Glutamatergic neuron (in vitro differentiated cells): ENCODE measurements at places on chromosomes 1 and 21. TPM values are rescaled to one million over a fixed set of nuclear protein-coding genes. Genes with fewer than 3 reads are reported as not detected.

- no peak for DNase-seq
Observed at GRCh38 chr21:14403681-14404318, 20.9 kb upstream of the HSPA13 start.

Gene RIPPLY3
- total RNA-seq = not detected

DNA sequence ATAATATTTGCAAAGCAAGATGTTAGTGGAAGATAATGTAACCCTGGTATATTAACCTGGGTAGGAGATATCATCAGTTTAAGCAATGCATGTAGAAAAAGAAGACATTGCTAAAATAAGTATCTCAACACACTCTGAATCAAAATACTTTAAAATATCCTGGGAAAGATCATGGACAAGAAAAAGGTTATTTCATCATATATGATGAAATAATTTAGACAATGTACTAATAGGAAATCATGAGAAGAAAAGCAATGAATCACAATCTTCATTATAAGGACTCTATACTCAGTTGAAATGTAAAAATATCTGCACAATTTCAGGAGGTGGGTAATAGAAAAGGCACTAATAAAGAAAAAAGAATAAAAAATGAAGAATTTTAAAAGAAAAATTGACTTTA is 158.8 kb downstream of the KCNT2 start:
- no peak for DNase-seq

GRCh38 chr1:180946056-180946455 is 33.4 kb downstream of the KIAA1614 start:
- no peak for DNase-seq

Gene DNAJC28
- total RNA-seq = 5.3 TPM

Gene ABCD3
- 26.0 TPM for total RNA-seq

GRCh38 chr1:81209461-81209860 is 591.3 kb upstream of the ADGRL2 start:
- no peak for DNase-seq

Gene VAV3
- total RNA-seq = 25.8 TPM

Gene C1orf56
- total RNA-seq = 1.8 TPM

DNA sequence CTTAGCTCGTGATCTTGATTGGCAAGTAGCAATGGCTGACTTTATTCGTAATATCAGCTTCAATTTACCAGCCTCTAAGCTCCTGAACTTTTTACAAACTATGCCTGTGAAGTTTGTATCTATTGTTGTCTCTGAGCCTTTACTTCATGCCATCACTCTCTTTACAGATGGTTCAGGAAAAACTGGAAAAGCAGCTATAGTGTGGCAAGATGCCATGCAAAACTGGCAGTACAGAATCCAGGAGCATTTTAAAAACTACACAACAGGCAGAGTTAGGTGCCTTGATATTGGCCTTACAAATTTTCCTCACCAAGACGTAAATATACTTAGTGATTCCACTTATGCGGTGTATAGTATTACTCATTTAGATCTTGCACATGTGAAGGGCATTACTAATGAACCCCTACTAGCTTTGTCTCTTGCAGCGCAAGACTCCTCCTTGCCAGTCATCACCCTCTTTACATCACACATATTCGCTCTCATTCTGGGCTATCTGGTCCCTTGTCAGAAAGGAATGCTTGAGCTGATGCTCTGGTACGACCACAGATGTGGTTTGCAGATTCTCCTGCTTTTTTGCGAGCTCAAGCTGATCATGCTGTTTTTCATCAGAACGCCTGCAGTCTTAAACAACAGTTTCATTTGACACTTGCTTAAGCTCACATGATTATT is 36.3 kb downstream of the CLCA1 start:
- DNase-seq = no peak

DNA sequence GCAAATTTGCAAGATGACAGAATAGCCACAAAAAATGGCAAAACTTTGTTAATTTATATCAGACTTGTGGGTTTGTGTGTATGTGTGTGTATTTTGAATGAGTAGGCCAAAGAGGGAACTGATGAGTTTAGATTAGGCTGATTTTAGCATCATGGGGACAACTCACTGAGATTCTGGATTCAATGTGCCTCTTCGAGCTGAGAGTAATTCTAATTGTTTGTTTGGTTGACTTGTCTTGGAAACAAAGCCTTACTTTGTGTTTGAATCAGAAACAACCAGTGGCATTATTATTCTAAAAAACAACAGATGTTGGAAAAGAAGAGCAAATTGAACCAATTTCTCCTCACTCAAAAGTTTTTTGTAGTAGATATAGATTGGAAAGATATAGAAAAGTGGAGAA is 40.5 kb upstream of the C21orf91 start:
- no peak for DNase-seq

Gene KPRP
- not detected for total RNA-seq

- DNase-seq = no peak
Observed at GRCh38 chr1:56331207-56331891, 248.0 kb downstream of the PLPP3 start.

GRCh38 chr1:43564551-43565348 is 34.1 kb downstream of the PTPRF start:
- peak; percentile 78 for DNase-seq

DNA sequence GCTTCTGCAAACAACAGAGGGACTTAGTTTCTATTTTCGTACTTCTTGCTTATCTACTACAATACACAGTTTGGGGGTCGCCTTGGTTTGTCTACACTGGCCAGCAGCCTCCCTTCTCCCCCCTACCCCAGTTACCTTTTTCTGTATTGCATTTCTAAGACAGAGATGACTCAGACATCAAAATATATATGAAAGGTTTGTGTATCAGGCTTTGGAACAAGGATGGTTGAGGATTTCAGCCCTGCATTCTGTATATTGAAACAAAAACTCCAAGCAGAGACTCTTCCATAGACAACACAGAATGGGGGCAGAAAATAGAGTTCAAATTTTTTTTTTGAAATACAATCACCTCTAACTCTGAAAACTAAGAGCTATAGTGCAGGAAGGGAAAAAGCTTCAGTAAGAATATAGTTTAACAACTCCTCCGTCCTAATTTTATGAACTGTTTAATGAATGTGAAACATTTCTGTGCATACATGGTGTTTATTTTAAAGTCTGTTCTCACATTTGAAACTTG is 1.9 kb downstream of the SAMD13 start:
- no peak for DNase-seq

DNA sequence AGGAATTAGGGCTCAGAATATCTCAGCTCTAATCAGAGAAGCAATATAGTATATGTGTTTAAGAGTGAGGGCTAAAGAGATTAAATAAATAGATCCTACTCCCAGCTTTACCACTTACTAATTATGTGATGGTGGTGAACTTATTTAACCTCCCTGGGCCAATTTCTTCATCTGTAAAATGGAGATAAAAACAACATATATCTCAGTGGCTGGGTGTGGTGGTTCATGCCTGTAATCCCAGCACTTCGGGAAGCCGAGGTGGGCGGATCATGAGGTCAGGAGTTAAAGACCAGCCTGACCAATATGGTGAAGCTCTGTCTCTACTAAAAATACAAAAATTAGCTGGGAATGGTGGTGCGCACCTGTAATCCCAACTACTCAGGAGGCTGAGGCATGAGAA is 135.2 kb downstream of the SLC44A5 start:
- no peak for DNase-seq

- DNase-seq = no peak
Observed at GRCh38 chr1:220221670-220222069, 50.6 kb downstream of the RAB3GAP2 start.

Gene GBP1
- not detected for total RNA-seq

Gene DCST2
- 0.64 TPM for total RNA-seq

Gene TSTD1
- total RNA-seq = 24.2 TPM

Gene PADI1
- total RNA-seq = not detected

DNA sequence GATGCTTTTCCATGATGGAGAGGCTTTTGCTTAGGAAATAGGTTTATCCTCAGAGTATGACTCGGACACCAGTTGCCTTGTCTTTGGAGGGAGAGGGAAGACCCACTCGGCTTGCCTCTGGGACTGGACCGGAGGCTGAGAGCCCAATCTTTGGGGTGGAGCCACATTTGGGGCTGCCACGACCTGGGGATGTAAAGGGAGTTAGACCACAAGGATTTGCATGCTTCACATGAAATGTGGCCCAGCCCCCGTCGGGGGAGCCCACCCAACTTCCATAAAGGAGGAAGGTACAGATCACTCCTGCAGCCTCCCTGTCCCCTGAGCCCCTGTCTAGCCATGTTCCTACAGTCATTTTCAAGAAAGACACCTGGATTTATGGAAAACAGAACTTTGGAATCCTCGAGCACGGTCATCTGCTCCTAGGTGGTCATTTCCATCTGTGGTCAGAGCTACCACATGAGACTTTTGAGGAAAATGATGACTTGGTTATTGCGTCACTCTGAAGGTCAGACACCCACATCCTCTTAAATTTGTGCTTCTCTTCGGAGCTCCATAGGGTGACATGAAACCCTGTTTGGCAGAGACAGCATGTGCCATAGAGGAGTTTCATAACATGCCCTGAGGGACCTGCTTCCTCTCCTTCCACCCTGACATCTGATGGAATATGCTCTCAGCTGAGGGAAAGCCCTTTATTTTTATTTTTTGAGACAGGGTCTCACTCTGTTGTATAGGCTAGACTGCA is 99.4 kb upstream of the SLC45A1 start:
- no peak for DNase-seq

Gene KCNE1
- 1.6 TPM for total RNA-seq

DNA sequence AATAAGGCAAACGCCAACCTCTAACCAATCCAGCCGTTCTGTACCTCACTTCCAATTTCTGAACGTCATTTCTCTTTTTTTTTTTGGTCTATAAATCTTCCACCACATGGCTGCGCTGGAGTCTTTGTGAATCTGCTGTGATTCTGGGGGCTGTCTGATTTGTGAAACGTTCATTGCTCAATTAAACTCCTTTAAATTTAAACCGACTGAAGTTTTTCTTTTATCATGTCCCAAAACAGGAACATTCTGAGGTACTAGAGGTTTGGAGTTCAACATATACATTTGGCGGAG is 65.5 kb upstream of the BACH1 start:
- DNase-seq = no peak

GRCh38 chr1:157523774-157524493 is 28.4 kb downstream of the FCRL5 start:
- no peak for DNase-seq

DNA sequence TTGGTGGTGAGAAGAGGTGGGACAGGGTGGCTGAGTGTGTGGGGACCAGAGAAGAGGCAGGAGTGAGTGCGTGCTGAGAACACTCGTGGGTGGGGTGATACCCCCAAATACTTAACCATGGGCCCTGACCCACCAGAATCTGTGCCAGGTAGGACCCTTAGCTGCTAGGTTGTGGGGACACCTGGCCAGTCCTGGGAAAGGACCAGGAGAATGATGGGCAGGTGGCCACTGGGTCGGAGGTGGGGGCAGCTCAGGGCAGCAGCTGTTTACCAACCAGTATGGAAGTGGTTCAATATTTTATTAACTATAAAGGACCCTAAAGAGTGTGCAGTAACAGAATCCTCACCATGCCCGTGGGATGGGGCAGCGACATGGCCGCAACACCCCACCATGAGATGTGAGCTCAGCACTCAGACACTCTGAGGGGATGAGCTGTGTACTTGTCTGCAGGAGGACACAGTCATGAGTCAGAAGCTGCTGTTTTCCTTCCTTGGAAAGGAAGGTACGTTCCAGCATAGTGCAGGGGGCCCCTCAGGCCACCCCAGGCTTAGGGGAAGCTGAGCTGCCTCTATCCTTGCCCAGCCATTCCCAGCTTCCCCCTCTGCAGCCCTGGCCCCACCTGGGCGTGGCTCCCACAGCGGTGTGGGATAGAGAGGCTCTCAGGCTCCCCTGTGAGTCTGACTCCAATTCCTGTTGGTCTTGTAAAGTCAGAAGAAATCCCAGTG is 25.4 kb downstream of the TEX35 start:
- DNase-seq = no peak

Gene PADI2
- 0.74 TPM for total RNA-seq

Gene FHAD1
- not detected for total RNA-seq

GRCh38 chr1:234918961-234919761 is 209.5 kb downstream of the TOMM20 start:
- no peak for DNase-seq

DNA sequence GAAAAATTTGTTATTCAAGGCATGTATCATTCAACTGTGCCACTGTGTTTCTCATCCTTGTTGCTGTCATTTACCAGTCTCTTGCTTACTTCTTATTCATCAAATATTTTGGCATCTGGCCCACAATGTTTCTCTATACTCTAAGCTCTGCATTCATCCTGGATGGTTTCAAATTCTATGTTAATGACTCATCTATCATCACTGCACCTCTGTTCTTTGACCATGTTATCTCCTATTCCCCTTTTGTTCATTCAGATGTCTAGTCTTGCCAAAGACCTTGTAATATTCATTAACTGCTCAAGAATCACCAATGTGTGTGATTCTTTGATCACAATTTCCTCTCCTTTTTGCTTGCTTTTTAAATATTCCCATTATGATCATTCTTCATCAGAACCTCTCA is 54.6 kb upstream of the PRKACB start:
- DNase-seq = no peak

GRCh38 chr1:30179942-30180543 is 543.3 kb downstream of the MATN1 start:
- DNase-seq = no peak

- DNase-seq = no peak
Observed at GRCh38 chr1:18328803-18329202, 151.9 kb upstream of the KLHDC7A start.

GRCh38 chr1:63864224-63864641 is 90.4 kb downstream of the ROR1 start:
- no peak for DNase-seq

GRCh38 chr1:30034627-30035521 is 688.5 kb downstream of the MATN1 start:
- no peak for DNase-seq

- no peak for DNase-seq
Observed at GRCh38 chr1:40872276-40872675, 10.1 kb upstream of the CITED4 start.

Gene LCE2C
- total RNA-seq = not detected

- DNase-seq = no peak
Observed at GRCh38 chr1:72122099-72122880, 160.0 kb downstream of the NEGR1 start.

DNA sequence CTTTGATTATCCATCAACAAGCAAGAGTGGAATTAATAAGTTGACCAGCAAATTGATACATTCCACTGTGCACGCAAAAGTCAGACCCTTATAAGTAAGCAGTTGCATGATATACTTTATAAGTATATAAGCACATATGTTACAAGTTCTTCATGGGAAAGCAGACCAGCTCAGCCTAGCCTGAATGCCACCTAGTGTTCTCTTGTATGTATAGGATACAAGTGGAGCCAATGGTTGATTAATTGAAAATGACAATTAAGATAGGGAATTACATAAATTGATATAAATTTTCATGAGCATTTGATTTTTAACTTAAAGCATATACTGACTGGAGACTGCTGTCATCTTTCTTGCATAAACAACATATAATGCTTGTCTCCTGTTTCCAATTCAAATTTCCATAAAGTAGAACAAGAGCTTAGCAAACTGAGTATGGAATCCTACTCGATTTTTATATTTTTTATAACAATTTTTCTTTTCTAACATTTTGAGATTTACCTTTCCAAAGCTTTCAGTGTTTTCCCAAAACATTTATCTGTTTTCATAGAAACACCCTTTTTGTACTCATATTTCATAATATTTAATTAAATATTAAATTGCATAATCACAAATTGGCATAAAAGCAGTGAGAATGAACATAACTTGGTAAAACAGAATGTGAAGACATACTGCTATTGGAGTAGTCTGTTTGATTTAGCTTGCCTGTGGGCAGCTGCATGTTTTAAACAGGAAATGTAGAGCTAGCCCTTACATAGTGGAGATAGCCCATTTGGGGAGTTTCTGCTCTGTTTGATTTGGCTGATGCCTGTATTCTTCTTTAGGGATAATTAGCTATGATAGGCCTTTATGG is 62.8 kb downstream of the MAGI3 start:
- DNase-seq = no peak

Gene NBPF10
- total RNA-seq = 0.25 TPM
